ENCODE measurements at places on chromosomes 7 and 10. TPM values are rescaled to one million over a fixed set of nuclear protein-coding genes. Genes with fewer than 3 reads are reported as not detected.

The JAZF1 gene
- 22.1 TPM for total RNA-seq

The WNT8B gene
- not detected for total RNA-seq

The CALHM1 gene
- total RNA-seq: not detected

The STEAP2 gene
- 10.5 TPM for total RNA-seq

The SLC13A1 gene
- not detected for total RNA-seq

The MAGI2 gene
- 3.9 TPM for total RNA-seq

The HK1 gene
- total RNA-seq: 168 TPM

The CTNNA3 gene
- 129 TPM for total RNA-seq

The NEUROG3 gene
- not detected for total RNA-seq

The C10orf67 gene
- total RNA-seq: 0.54 TPM

The FAM180A gene
- total RNA-seq: 5.9 TPM

The PRKG1 gene
- total RNA-seq: 28.2 TPM

The NSUN6 gene
- 9.3 TPM for total RNA-seq

The KCNMA1 gene
- 2.0 TPM for total RNA-seq

The TCF7L2 gene
- 9.4 TPM for total RNA-seq

The TAF3 gene
- total RNA-seq: 10.4 TPM

Data from Right ventricle myocardium superior (tissue), 1 donor.